NCI-H2081 treated with DMSO at 0.1 percent for 48 hours (cell line): ENCODE measurements at places on chromosomes 3 and 15.

DNA sequence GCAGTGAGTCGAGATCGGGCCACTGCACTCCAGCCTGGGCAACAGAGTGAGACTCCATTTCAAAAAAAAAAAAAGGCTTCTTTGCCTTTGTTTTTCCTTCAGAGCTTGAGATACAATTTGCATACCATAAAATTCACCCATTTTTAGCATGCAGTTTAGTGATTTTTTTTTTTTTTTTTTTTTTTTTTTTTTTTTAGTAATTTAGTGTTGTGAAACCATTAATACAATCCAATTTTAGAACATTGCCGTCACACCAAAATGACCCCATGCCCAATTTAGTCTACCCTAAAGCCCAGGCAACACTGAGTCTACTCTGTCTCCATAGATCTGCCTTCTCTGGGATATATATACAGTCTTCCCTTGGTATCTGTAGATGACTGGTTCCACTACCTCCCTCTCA is 61.1 kb downstream of the USP50 start:
- no peak for DNase-seq

DNA sequence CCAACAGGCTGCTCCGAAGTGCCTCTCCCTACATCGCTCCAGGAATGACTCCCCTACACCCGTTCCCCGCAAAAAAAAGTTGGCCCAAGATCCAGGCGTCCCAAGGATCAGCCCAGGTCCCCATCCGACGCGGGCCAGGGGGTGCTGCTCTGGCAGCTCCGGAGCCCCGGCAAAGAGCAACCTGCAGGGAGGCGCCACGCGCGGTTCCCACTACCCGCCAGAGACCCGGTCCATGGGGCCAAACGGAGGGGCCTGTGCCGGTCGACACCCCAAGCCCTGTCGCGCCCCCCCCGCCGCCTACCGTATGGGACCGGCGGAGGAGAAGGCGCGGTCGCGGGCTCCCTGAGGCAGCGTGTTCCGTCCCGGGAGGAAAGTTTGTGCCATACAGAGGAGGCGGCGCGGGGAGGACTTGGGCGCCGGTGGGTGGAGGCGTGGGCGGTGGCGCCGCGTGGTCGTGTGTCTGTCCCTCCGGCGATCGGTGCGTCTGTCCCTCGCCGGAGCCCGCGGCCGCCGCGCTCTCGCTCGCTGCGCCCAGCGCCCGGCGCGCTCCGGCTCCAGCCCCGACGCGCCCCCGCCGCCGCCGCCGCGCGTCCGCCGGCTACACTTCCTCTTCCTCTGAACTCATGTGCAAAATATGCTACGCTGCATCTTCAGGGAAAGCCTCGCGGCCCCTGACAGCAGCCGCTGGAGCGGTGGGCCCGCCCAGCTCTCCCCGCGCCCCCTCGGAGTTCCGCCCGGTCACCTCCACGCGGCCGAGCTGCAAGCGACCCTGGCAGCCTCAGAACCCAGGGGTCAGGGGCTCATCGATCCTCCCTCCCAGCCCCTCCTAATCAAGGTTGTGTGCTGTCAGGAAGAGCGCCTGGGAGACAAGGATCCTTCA is at the start of gene RFTN1:
TSS of gene RFTN1 (minus strand) at position 559 of the 880 bp plus-strand sequence. CDS start 19,830 bp downstream, outside the sequence.
- no peak for DNase-seq

- DNase-seq: no peak
Observed at GRCh38 chr3:133475245-133476010, 75.6 kb downstream of the BFSP2 start.

DNA sequence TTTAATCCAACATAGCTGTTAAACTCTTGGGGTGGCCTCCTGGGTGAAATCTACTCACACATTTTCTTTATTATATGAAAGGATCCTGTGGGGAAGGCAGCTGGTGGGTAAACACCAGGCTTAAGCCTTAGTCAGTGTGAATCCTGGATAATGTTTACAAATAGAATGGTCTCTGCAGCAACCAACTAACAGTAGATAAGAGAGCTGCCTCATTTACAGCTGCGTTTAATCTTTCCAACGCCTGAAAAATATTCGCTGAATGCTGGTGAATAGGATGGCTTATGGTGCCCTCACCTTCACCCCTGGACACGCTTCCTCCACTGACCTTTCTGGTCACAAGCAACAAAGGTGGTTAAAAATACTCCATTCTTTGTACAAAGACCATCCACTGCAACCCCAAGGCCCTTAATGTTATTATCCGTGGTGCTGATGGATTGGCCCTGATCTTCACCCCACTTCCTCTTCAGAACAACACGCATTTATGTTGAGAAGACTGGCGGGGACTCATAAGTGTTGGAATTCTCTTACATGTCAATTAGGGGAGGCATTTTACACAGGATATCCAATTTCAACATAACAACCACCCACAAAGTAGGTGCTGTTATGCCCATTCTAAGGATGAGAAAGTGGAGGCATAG is 120.0 kb upstream of the FRMD4B start:
- peak; percentile 52 for DNase-seq

DNA sequence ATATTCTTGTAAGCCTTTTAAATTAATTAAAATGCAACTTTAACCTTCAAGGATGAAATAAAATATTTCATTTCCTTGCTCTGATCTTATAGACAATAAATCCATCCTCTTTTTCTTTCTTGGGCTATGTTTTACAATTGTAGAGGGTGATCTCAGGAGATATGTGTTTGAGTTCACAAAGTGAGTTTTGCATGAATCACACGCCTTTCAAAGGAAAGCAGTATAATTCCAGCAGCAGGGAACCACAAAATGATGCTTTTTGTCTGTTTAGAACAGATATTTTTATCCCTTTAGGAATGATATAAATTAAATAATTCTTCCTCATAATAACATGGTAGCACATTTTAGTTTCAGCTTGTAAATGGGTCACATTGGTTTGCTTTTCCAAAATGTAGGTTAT is 191.2 kb downstream of the SEMA6D start:
- no peak for DNase-seq

- no peak for DNase-seq
Observed at GRCh38 chr3:3816034-3816433, 16.8 kb downstream of the LRRN1 start.

- peak; percentile 36 for DNase-seq
Observed at GRCh38 chr3:158845765-158846350, 44.0 kb downstream of the MFSD1 start.

DNA sequence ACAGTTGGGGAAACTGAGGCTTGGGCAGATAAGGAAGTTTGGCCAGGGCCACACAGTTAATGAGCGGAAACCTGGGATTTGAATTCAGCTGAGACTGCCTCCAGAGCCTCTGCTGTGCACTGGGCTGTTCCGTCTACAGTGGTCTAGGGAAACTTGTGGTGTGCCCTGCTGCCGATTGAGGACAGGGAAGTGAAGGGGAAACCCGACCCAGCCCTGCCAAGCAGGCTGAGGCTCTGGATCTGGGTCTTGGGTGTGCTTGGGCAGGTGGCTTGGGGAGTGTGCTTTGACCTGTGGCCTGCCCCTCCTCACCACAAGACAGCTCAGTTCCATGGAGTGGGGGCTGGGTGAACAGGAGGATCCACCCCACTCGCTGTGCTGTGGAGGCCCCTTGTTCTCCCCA is 17.6 kb downstream of the NISCH start:
- DNase-seq: no peak

DNA sequence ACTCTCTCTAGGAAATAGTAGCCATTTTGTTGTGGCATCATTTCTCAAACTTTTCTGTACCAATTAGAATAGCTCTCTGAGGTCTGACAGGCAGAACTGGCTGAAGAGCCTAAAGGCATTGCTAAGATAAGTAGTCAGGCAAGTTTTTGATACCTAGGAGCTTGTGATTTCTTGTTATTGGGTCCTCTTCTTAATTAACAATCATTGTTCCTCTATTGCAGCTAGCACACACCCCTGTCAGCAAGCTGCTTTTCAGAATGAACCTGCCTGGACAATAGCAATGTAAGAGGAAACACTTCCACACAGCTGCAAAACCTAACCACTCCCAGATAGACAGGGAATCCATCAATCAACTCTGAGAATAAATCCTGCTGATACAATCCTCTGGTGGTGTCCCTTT is 403.9 kb upstream of the TBL1XR1 start:
- DNase-seq: no peak

GRCh38 chr3:128296469-128297251 is 143.4 kb downstream of the EEFSEC start:
- DNase-seq: no peak

DNA sequence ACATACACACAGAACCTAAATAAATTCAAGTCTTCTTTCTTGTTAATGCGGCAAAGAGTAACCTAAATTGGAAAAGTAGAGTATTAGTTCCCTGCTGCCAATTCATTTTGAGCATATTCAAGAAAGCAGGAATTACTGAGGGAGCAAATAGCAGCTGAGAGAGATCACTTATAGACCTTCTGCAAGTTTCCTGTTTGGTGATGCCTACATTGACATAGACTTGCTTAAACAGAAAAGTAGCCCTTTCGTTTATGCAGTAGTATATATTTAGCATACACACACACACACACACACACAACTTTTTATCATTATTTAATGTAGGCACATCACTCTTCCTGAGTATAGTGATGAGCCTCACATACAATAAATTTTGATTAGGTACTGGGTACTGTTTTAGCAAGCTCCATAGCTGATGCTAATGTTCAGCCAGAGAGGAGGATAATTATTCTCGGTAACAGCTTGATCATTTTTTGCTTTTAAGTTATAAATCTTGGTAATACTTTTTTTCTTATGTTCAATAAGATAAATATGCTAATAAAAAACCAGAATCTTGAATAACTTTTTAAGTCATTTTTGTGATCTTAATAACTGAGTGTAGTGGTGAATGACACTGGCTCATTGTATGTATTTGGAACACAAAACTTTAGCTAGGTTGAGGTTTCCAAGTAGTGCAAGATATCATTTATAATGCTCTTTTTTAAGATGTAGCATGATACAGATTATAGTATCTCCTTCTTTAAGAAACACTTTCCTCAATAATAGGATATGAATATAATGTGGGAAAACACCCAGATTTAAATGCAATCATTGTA is 174.7 kb downstream of the MBNL1 start:
- no peak for DNase-seq

- no peak for DNase-seq
Observed at GRCh38 chr3:78633626-78634025, 1134.2 kb downstream of the ROBO1 start.

DNA sequence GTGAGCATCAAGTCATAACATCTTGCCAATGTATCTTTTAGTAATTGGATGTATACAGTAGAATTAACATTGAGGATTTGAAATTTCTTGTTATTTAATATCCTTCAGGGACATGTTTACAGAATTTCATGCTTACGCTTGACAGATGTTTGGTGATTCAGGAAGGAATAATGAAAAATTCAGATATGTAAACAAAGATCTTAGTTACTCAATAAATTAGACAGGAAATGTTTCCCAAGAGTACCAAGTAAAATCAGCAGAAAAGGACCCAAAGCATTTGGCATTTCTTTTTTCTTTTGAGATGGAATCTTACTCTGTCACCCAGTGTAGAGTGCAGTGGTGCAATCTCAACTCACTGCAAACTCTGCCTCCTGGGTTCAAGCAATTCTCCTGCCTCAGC is 4.7 kb upstream of the COL6A5 start:
- DNase-seq: no peak

- DNase-seq: no peak
Observed at GRCh38 chr15:85761635-85762034, 33.1 kb downstream of the KLHL25 start.

- DNase-seq: peak; percentile 47
Observed at GRCh38 chr3:72310419-72311380, 525.8 kb upstream of the PROK2 start.

- DNase-seq: no peak
Observed at GRCh38 chr15:65732698-65733097, 59.4 kb downstream of the DENND4A start.

DNA sequence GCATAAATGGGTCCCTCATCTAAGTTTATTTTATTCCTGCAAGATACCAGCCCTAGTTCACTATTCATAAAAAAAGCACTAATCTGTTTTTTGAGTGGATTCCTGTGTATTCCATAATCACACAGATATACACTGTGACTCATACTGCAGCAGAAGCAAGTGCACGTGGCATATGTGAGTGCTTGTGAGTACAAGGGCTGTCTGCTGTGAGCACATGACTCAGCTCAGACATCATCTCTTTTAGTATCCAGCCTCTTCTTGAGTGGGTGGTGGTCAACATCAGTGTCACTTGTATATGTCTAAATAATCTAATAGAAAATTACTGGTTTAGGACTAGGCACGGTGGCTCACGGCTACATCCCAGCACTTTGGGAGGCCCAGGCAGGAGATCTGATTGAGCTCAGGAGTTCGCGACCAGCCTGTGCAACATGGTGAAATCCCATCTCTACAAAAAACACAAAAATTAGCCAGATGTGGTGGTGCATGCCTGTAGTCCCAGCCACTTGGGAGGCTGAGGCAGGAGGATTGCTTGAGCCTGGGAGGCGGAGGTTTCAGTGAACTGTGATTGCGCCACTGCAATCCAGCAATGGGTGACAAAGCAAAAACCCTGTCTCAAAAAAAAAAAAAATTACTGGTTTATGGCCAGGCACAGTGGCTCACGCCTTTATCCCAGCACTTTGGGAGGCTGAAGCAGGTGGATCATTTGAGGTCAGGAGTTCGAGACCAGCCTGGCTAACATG is 49.8 kb downstream of the NIPA2 start:
- DNase-seq: no peak

DNA sequence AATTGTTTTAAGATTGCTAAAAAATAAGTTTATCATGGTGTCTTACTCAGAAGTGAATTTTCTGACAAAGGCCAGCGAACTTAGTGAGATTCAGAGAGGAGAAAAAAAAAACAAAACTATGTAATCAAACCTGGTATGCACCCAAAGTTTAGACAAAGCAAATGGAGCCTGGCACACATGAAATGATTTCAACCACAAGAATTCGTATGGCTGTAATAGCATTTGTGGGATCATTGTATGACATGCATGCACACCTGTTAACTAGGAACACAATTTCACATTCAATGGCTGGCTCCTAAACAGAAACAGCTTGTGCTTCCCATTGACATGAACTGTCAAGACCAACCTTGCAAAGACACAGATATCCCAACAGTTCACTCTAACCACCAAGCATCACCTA is 94.6 kb downstream of the ZIC4 start:
- DNase-seq: no peak

GRCh38 chr3:64818196-64818595 is 130.4 kb upstream of the ADAMTS9 start:
- no peak for DNase-seq

GRCh38 chr15:68797599-68798345 is 22.9 kb downstream of the ANP32A start:
- DNase-seq: no peak

DNA sequence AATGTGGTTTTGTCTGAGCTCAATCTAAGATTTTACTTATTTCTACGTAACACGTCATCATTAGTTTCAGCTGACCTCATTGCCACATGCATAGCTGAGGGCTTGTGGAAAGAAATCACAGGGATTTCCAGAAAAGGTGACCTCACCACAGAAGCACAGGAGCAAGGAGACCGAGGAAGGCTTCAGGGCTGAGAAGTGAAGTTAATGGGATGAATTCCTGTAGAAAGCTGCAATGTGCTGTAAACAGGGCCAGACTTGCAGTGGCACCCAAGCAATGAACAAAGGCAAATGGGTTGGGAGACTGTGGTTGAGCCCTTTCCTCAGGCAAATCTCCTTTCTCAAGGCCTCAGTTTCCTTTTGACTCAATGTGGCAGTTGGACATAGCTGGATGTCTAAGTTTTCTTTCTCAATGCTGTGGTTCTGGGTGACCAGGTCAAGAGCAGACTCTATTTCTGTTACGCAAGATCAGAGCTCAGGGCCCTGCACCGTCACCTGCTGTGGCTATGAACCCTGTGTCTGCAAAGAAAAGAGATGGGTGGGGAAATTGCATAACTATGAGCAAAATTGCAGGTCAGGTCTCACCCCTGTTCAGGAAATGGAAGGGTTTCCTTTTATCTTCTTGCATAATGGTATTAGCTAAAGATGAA is 252.2 kb upstream of the TBL1XR1 start:
- DNase-seq: no peak

GRCh38 chr3:120272286-120272685 is 12.7 kb downstream of the GPR156 start:
- DNase-seq: no peak
